ENCODE measurements at places on chromosomes 1 and 21. TPM values are rescaled to one million over a fixed set of nuclear protein-coding genes. Genes with fewer than 3 reads are reported as not detected.

Gene SPATA46
- not detected for polyA plus RNA-seq

Gene ASCL5
- polyA plus RNA-seq = not detected

Gene CELA3A
- polyA plus RNA-seq = 2.3 TPM

Gene RPTN
- polyA plus RNA-seq = not detected

- H3K27me3 ChIP-seq = no peaks in the 10 kb centered on the region
- no peaks in the 10 kb centered on the region for H3K36me3 ChIP-seq
- H3K4me1 ChIP-seq = no peaks in the 10 kb centered on the region
- no peak overlapping the region for H3K4me3 ChIP-seq
- no peak overlapping the region for H3K27ac ChIP-seq
Measured at GRCh38 chr1:119959268-119960220, 63.2 kb upstream of the ADAM30 start.

- DNase-seq = no peak
- no peak overlapping the region for H3K4me3 ChIP-seq
- no peak overlapping the region for H3K27ac ChIP-seq
- H3K27me3 ChIP-seq = no peaks in the 10 kb centered on the region
- H3K36me3 ChIP-seq = no peaks in the 10 kb centered on the region
Measured at GRCh38 chr21:45847870-45848269, 133.7 kb upstream of the COL6A1 start.

- no peak overlapping the region for H3K27ac ChIP-seq
- no peak for DNase-seq
- no peaks in the 10 kb centered on the region for H3K4me1 ChIP-seq
- H3K4me3 ChIP-seq = no peak overlapping the region
- H3K36me3 ChIP-seq = no peaks in the 10 kb centered on the region
- peaks cover 11% of the 10 kb centered on the region for H3K27me3 ChIP-seq
Measured at GRCh38 chr1:1185101-1185765, 11.6 kb downstream of the TTLL10 start.

DNA sequence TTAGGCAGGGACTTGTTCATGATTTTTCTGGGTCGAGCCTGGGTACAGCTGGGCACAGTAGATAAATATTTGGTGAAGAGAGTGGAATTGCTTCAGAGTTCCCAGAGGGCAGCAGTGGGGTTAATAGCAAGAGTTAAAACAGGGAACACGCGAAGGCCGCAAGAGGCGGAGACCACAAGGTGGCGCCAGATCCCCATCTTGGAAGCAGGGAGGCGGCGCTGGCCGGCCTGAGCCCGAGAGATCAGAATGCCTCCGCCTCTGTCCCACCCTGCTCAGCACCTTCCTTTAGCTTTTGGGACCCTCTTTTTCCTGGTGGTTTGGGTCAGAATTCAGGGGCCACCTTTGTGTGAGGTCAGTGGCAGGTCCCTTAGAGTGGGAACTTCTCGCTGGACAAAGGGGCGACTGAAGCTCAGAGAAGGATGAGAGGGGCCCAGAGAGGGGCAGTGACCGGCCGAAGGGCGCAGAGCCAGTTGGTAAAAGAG is 6.5 kb upstream of the PADI2 start:
- no peaks in the 10 kb centered on the region for H3K36me3 ChIP-seq
- no peak overlapping the region for H3K4me3 ChIP-seq
- H3K4me1 ChIP-seq = peaks cover 21% of the 10 kb centered on the region
- H3K27me3 ChIP-seq = no peaks in the 10 kb centered on the region

DNA sequence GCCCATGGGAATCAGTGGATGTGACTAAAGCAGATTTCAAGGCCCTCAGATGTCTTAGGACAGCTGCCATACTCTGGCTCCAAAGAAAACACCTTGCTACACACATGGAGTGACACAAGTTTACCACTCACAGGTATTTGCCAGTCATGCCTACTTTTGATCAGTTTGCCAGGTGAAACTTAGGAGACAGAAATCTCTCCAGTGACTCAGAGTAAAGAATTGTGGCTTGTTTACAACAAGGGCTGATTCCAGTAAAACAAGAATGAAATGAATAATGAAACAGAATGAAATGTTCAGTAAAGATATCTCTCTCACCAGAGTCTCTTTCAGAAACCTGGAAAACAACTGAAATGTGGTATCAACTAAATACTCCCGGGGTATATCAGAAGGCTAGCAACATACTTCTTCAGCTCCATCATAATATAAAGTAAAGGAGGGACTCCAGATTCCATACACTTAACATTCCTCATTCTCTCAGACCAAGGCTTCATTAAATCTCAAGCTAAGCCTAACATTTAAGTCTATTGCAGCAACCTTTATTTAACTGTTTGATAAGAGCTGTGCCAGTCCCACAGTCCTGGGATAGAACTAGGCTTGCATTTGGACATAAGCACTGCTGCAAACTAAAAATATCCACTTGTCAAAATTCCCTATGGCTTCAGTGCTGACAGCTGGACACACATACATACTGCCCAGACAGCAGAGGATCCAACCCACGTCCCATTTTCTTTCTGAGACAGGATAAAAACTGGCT is 143.3 kb downstream of the SIPA1L2 start:
- H3K4me1 ChIP-seq = peaks cover 9% of the 10 kb centered on the region
- DNase-seq = no peak
- H3K4me3 ChIP-seq = no peak overlapping the region
- no peak overlapping the region for H3K27ac ChIP-seq
- no peaks in the 10 kb centered on the region for H3K36me3 ChIP-seq

GRCh38 chr1:243261390-243261789 is 5.5 kb downstream of the SDCCAG8 start:
- H3K27ac ChIP-seq = no peak overlapping the region
- peaks cover 14% of the 10 kb centered on the region for H3K4me1 ChIP-seq
- no peak for DNase-seq
- H3K27me3 ChIP-seq = no peaks in the 10 kb centered on the region

GRCh38 chr1:15213341-15213821 is 33.6 kb upstream of the FHAD1 start:
- DNase-seq = peak; percentile 64
- peaks cover 78% of the 10 kb centered on the region for H3K4me1 ChIP-seq
- H3K36me3 ChIP-seq = no peaks in the 10 kb centered on the region
- peak overlapping the region; percentile 32 for H3K27ac ChIP-seq
- no peak overlapping the region for H3K4me3 ChIP-seq

DNA sequence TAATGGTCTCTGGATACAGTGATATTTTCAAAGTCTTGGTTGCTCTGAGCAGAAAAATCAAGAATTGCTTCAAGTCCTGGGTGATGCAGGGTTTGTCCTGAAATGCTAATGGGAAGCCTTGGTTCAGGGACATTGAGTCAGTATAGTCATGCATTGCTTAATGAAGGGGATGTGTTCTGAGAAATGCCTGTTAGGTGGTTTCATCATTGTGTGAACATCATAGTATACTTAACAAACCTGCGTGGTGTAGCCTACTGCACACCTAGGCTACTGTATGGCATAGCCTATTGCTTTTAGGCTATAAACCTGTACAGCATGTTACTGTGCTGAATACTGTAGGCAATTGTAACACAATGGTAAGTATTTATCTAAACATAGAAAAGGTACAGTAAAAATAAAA is 36.4 kb downstream of the TBCE start:
- no peak for DNase-seq
- H3K27me3 ChIP-seq = no peaks in the 10 kb centered on the region
- H3K4me3 ChIP-seq = no peak overlapping the region
- H3K36me3 ChIP-seq = no peaks in the 10 kb centered on the region
- H3K4me1 ChIP-seq = peaks cover 14% of the 10 kb centered on the region
- no peak overlapping the region for H3K27ac ChIP-seq

GRCh38 chr1:19926296-19927129 is 3.1 kb upstream of the PLA2G2E start:
- no peaks in the 10 kb centered on the region for H3K27me3 ChIP-seq
- no peak overlapping the region for H3K4me3 ChIP-seq
- no peaks in the 10 kb centered on the region for H3K36me3 ChIP-seq
- DNase-seq = no peak

DNA sequence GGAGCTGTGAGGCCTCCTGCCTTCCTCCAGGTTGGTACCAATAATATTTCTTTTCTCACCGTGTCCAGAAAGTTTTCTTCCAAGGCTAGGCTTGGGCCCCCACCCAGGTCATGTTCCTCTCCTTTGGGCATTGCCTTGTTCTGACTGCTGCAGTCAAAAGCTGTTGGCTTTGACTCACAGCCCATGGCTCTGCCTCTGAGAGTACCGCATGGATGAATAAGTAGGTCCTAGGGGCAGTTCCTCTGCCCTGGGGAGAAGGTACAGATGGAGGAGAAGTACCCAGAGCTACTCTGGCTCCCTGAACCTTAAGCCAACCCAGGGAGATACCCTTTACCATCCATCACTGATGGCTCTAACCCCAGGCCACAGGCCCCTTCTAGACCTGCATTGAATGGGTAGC is 115.0 kb downstream of the NAV1 start:
- H3K4me1 ChIP-seq = no peaks in the 10 kb centered on the region
- no peak overlapping the region for H3K4me3 ChIP-seq
- no peak overlapping the region for H3K27ac ChIP-seq
- DNase-seq = no peak
- no peaks in the 10 kb centered on the region for H3K36me3 ChIP-seq
- H3K27me3 ChIP-seq = no peaks in the 10 kb centered on the region

GRCh38 chr1:204813522-204813921 is 57.1 kb upstream of the NFASC start:
- H3K4me3 ChIP-seq = no peak overlapping the region
- H3K27ac ChIP-seq = no peak overlapping the region
- H3K4me1 ChIP-seq = no peaks in the 10 kb centered on the region
- H3K36me3 ChIP-seq = no peaks in the 10 kb centered on the region
- H3K27me3 ChIP-seq = no peaks in the 10 kb centered on the region
- no peak for DNase-seq

DNA sequence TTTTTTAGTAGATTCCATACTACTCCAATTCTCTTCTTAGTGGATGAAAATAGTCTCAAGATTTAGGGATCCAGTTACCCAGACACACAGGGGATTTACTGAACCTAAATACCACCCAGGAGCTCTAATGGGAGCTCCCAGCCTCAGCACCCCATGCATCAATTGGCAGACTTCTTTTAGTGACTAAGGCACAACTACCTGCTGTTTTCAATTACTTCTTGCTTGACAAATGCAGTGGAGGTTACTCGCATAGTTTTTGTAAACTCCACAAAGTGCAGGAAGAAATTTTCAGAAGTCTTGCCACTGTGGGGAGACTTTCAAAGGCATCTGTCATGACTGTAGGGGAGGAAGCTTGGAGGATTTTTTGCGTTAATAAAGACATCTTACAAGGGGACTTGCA is 35.5 kb upstream of the MAP10 start:
- no peaks in the 10 kb centered on the region for H3K4me1 ChIP-seq
- H3K4me3 ChIP-seq = no peak overlapping the region
- H3K27ac ChIP-seq = no peak overlapping the region
- DNase-seq = no peak

DNA sequence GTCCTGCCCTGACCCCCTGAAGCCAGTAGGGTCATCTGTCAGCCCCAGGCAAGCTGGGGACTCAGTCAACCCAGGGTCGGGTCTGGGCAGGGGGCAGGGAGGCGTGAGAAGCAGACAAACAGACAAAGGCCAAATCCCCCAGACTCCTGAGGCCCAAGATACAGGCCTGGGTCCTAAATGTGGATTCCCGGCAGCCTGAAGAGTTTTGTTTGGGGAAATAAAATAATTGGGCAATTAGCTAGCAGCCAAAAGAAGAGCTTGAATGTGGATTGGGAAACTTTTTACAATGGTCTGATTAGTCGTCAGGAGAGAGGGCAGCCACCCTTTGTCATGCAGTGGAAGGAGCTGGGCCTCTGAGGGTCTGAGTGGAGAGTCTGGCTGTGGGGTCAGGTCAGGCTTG is 4.5 kb upstream of the LEFTY2 start:
- H3K27ac ChIP-seq = no peak overlapping the region
- no peaks in the 10 kb centered on the region for H3K27me3 ChIP-seq
- H3K36me3 ChIP-seq = no peaks in the 10 kb centered on the region
- no peak for DNase-seq
- H3K4me1 ChIP-seq = no peaks in the 10 kb centered on the region

DNA sequence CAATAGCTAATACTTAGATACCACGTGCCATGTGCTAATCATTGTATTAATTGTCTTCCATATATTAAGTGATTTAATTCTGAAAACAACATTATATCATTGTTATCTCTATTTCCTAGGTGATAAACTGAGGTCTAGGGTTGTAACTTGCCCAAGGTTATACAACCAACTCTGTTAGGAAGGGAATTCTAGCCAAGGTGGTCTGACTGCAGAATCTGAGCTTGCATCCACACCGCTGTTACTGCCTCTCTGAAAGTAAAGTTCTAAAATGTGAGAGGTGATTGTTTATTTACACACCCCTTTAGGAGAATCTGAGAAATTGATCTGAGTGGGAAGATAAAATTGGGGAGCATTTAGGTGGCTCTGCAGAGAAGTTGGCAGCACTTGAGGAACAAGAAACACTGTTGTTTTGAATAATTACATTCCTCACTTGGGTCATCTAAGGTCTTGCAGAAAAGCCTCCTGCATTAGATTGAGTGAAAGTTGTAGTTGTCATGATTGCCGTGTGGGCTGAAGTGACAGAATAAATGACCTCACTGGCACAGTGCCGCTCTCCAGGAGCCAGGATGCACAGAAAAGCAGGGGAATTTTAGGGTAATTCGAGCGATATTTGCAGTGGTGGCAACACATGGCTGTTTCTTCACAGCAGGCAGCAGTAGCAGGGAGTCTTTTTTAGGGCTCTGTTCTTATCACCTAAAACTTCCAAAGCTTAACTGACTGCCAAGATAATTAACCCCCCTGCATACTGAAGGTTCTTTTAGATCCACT is 121.7 kb downstream of the ADGRL4 start:
- no peak overlapping the region for H3K4me3 ChIP-seq
- no peaks in the 10 kb centered on the region for H3K27me3 ChIP-seq
- DNase-seq = no peak
- H3K4me1 ChIP-seq = no peaks in the 10 kb centered on the region
- no peak overlapping the region for H3K27ac ChIP-seq

GRCh38 chr1:20936621-20937020 is 149.5 kb upstream of the HP1BP3 start:
- DNase-seq = no peak
- no peaks in the 10 kb centered on the region for H3K4me1 ChIP-seq
- H3K27me3 ChIP-seq = no peaks in the 10 kb centered on the region
- H3K36me3 ChIP-seq = no peaks in the 10 kb centered on the region
- no peak overlapping the region for H3K27ac ChIP-seq

- peaks cover 48% of the 10 kb centered on the region for H3K27me3 ChIP-seq
- H3K36me3 ChIP-seq = no peaks in the 10 kb centered on the region
- peaks cover 36% of the 10 kb centered on the region for H3K4me1 ChIP-seq
- no peak for DNase-seq
- H3K4me3 ChIP-seq = no peak overlapping the region
Measured at GRCh38 chr1:1003618-1004419, 3.9 kb upstream of the HES4 start.
